ENCODE measurements at places on chromosomes 4 and X.

- no peak for DNase-seq
Measured at GRCh38 chr4:15677507-15677988, 4.1 kb upstream of the FAM200B start.

DNA sequence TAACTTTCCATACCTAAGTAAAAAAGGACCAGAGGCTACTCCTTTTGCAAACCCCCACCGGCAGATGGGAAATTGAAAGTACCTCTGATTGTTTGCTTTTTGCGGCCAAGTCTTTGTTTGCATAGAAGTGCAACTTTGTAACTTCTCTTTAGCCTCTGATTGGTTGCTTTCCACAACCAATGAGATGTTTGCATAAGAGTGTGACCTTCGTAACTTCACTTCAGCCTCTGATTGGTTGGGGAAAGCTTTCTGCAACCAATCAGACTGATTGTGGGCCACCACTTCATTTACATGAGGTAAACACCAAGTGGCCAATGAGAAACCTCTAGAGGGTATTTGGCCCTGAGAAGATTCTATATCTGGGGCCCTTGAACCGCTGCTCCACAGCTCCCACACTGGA is 48.8 kb upstream of the PGRMC1 start:
- DNase-seq, result no peak

DNA sequence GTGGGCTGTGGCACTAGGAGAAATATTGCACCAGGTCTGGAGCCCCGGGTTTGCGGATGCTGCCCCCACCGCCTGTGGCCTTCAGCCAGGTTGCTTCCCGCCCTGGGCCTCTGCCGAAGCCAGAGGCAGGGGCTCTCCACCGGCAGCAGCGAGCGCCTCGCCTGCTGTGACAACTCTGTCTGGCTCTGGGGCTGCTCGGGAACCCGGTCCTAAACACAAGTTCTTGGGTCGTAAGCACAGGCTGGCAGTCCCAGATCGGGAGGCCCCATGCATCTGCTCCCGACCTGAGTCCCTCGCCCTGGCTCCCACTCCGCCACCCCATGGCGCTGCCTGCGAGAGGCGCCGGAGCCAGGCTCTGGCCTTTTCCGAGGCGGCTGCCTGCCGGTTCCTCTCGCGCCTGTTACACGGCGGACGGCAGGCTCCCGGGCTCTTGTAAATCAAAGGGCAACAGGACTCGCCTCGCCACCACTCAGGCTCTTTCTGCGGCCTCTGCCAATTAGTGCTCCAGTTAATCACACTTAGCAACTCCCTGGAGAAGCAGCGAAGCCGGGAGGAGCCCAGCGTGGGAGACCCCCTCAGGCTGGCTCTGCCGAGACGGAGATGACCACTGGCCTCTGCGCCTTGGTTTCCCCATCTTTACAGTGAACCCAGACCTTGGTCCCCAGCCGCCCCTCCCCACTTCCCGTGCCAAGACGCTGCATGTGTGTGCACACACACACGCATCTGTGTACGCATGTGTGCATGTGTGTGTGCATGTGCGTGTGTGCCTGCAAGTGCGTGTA is 109.2 kb downstream of the DCTD start:
- no peak for DNase-seq

GRCh38 chr4:72893354-72894066 is 176.0 kb downstream of the COX18 start:
- DNase-seq, result no peak

GRCh38 chrX:127085939-127086338 is 266.4 kb downstream of the PRR32 start:
- DNase-seq, result no peak

DNA sequence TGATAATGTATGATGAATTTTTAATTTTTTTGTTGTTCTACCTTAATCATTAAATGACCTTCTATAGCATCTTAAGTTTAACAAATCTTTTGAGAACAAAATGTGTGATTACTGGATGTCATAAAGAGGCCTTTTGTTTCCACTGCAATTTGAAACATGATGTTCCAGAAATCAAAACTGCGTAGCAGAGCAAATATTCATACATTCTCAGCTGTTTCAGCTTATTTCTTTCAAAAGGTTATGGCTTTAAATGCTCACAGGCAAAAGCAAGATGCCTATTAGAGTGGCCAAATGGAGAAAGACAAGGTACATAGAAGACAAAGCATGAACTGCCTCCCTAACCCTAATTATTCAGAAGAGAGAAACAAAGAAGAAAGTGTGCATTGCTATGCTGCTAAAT is 233.0 kb upstream of the SLC7A11 start:
- DNase-seq, result no peak

DNA sequence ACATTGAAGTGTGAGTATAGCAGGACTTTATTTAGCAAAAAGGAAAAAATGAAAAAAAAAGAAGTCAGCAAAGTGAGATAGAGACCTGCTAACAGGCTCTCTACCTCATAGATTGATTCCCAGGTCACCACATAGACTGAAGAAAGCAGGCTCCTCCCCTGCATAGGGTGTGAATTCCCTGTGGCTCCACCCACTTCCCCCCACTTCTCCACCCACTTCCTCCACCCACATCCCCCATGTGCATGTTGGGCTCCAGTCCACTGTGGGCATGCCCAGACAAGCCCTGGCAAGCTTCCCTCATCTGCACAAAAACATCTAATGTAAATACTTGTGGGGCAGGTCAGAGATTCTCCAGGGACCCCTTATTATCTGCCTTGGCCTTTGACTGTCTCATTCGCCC is 97.8 kb downstream of the TMEM47 start:
- DNase-seq, result no peak
